Natural killer cell (primary cell): ENCODE measurements at places on chromosomes 2 and 18. TPM values are rescaled to one million over a fixed set of nuclear protein-coding genes. Genes with fewer than 3 reads are reported as not detected.

DNA sequence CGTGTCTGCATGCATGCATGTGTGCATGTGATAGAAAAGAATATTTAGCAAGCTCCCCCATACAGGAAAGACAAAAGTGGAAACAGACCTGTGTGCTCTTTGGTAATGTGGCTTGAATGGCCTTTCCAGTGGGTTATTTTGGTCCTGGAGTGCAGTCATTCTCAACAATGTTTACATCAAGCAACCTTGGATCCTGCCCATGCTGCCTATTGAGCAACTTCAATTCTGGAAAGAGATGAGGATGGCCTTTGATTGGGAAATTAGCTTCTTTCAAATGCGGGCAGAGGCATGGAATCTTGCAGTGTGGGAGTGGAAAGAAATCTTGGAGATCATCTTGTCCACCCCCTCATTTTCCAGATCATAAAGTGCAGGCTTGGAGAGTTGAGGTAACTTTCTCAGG, 87.2 kb upstream of the SMAD2 start:
- no peak overlapping the region for H3K4me3 ChIP-seq
- H3K4me1 ChIP-seq = peaks cover 13% of the 10 kb centered on the region
- no peak for DNase-seq
- no peaks in the 10 kb centered on the region for H3K27me3 ChIP-seq
- H3K27ac ChIP-seq = no peak overlapping the region

- no peak overlapping the region for H3K27ac ChIP-seq
- no peak for DNase-seq
- no peaks in the 10 kb centered on the region for H3K4me1 ChIP-seq
- no peaks in the 10 kb centered on the region for H3K36me3 ChIP-seq
- no peaks in the 10 kb centered on the region for H3K27me3 ChIP-seq
These were observed 270.6 kb downstream of the SOCS6 start for GRCh38 chr18:70559446-70559845.

GRCh38 chr2:197950006-197950405, 145.6 kb downstream of the PLCL1 start:
- H3K27ac ChIP-seq = no peak overlapping the region
- no peak overlapping the region for H3K4me3 ChIP-seq
- no peaks in the 10 kb centered on the region for H3K4me1 ChIP-seq
- H3K27me3 ChIP-seq = no peaks in the 10 kb centered on the region

- no peak overlapping the region for H3K4me3 ChIP-seq
- H3K27ac ChIP-seq = no peak overlapping the region
- no peaks in the 10 kb centered on the region for H3K4me1 ChIP-seq
- H3K27me3 ChIP-seq = no peaks in the 10 kb centered on the region
- DNase-seq = no peak
These were observed 35.3 kb downstream of the MYOM1 start for GRCh38 chr18:3184275-3184963.

XDH gene
- total RNA-seq = not detected

- H3K27ac ChIP-seq = no peak overlapping the region
- peaks cover 32% of the 10 kb centered on the region for H3K4me1 ChIP-seq
- DNase-seq = no peak
- no peaks in the 10 kb centered on the region for H3K36me3 ChIP-seq
- H3K4me3 ChIP-seq = no peak overlapping the region
- H3K27me3 ChIP-seq = no peaks in the 10 kb centered on the region
These were observed 48.8 kb downstream of the HAUS1 start for GRCh38 chr18:46152808-46153617.

MAP3K19 gene
- total RNA-seq = not detected

C1GALT1C1L gene
- total RNA-seq = not detected

CXCR1 gene
- total RNA-seq = 19.2 TPM

DNA sequence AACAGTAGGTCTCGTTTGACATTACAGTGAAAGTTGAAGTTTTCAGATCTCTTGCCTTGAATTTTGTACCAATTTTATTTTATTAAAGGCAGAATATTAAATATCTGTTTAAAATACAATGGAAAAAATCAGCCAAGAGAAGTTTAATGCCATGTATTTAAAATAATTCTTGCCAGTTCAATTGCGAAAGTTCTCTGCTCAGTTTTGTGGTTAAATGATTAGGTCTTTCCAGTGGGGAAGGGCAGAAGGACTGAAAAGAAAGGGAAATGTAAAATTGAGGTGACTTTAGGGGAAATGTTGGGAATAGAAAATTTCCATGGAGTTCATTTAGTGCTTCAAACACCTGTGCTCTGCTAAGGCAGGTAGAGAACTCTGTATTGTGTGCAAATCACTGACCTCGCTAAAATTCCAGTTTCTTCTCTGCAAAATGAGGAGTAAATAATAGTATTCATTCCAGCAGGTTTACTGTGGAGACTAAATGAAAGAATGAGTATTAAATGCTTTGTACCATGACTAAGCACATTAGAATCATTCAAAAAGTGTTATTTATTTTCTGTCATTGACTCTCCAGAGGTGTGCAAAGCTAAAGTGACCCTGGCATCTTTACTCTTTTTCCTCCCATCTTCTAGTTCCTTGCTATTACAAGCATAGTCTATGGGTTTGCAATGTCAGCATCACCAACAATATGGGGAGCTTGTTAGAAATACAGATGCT, 74.4 kb downstream of the KIAA1328 start:
- H3K36me3 ChIP-seq = no peaks in the 10 kb centered on the region
- H3K4me1 ChIP-seq = no peaks in the 10 kb centered on the region
- no peak overlapping the region for H3K4me3 ChIP-seq
- H3K27ac ChIP-seq = no peak overlapping the region
- DNase-seq = no peak

GRCh38 chr18:78984941-78985784, 5.5 kb downstream of the SALL3 start:
- H3K36me3 ChIP-seq = no peaks in the 10 kb centered on the region
- H3K27ac ChIP-seq = no peak overlapping the region
- no peak for DNase-seq
- peaks cover 3% of the 10 kb centered on the region for H3K4me1 ChIP-seq
- peaks cover 53% of the 10 kb centered on the region for H3K27me3 ChIP-seq

GRCh38 chr2:240433973-240434727, 1.3 kb upstream of the GPC1 start:
- H3K27me3 ChIP-seq = peaks cover 21% of the 10 kb centered on the region
- H3K27ac ChIP-seq = no peak overlapping the region
- H3K36me3 ChIP-seq = no peaks in the 10 kb centered on the region
- no peak for DNase-seq
- H3K4me3 ChIP-seq = peak overlapping the region; percentile 24
- H3K4me1 ChIP-seq = peaks cover 17% of the 10 kb centered on the region

DNA sequence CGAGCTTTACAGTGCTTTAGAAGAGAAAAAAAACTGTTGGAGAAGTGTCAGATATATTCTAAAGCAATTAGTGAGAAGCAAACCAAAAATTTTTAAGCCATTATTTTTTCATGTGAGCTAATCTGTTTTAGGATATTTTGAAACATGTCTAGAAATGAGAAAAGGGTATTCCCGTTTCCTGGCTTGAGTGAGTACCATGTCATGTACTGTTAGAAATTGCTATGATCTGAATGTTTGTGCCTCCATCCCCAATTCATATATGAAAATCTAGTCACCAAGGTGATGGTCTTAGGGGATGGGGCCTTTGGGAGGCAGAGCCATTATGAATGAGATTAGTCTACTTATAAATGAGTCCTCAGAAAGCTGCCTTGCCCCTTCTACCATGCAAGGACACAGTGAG, 493.3 kb upstream of the GCFC2 start:
- DNase-seq = no peak
- H3K27me3 ChIP-seq = no peaks in the 10 kb centered on the region
- no peak overlapping the region for H3K4me3 ChIP-seq
- H3K36me3 ChIP-seq = no peaks in the 10 kb centered on the region
- no peak overlapping the region for H3K27ac ChIP-seq
- H3K4me1 ChIP-seq = no peaks in the 10 kb centered on the region

GRCh38 chr2:210157526-210157925, 13.7 kb downstream of the KANSL1L start:
- no peaks in the 10 kb centered on the region for H3K36me3 ChIP-seq
- H3K27me3 ChIP-seq = no peaks in the 10 kb centered on the region
- H3K27ac ChIP-seq = no peak overlapping the region
- H3K4me3 ChIP-seq = no peak overlapping the region
- H3K4me1 ChIP-seq = no peaks in the 10 kb centered on the region

DNA sequence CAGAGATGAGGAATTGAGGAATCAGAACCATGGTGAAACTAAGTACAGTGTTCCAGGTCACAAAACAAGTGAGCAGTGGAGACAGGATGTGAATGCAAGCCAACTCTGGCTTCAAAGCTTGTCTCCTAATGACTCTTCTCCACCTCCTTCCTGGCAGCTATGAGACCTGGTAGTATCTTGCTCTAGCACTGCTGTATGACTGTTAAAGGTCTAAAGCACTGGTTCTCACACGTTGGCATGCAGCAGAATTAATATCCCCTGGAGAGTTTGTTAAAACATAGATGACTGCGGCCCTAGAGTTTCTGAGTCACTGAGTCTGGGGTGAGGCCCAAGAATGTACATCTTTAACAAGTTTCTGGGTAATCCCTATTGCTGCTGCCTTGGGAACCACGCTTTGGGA, 63.3 kb downstream of the SUCLG1 start:
- no peak overlapping the region for H3K27ac ChIP-seq
- DNase-seq = no peak
- no peak overlapping the region for H3K4me3 ChIP-seq
- no peaks in the 10 kb centered on the region for H3K4me1 ChIP-seq
- no peaks in the 10 kb centered on the region for H3K36me3 ChIP-seq
- H3K27me3 ChIP-seq = no peaks in the 10 kb centered on the region

- DNase-seq = no peak
- H3K4me1 ChIP-seq = no peaks in the 10 kb centered on the region
- no peaks in the 10 kb centered on the region for H3K27me3 ChIP-seq
These were observed 335.3 kb downstream of the ZNF521 start for GRCh38 chr18:25016666-25017065.

DNA sequence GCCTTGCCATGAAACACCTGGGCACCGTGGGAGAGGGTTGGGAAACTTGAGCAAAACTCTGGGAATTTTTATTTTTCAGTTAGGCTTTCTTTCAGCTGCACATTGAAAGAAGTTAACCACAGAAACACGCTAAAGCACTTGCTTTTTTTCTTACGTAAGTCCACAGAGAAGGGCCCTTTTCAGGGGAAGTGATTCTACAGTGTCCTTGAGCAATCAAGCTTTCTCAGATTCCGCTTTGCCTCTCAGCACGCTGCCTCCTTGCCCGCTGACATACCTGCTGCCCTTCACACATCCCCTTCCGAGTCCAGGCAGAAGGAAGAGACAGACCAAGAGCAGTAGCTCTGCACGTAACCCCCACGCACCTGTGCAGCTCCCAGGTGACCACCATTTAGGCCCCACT, 135.5 kb upstream of the MYT1L start:
- no peaks in the 10 kb centered on the region for H3K27me3 ChIP-seq
- H3K27ac ChIP-seq = no peak overlapping the region
- H3K4me3 ChIP-seq = no peak overlapping the region
- no peak for DNase-seq

ALK gene
- total RNA-seq = not detected

DNA sequence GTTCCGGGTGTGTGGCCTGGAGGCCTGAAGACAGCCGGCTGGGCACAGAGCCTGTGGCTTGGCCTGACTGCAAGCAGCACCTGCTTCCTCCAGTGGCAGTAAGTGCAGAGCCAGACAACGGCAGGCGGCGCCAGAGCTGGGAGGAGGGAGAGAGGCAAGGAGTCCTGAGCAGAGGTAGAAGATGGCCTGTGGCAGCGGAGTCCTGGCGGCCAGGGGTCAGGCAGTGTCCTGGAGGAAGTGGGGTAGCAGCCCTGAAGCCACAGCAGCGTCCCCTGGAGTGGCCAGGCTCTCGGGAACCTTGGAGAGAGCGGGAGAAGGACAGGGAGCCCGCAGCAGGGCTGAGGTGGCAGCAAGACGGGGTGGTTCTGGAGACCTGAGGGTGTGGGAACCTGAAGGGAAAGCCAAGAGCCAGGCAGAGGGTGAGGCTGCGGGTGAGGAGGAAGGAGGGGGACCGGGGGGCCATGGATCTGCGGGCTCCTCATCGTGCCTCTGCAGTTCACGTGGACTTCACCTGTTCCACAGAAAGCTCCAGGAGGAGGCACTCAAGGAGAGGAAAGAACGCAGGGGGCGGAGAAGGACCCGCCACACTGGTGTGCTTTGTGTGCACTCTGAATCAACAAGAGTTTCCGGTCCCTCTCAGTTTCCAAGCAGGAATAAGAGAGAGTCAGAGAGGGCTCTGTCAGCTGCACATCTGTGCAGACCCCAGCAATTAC, 85.9 kb downstream of the USP40 start:
- no peaks in the 10 kb centered on the region for H3K4me1 ChIP-seq
- H3K4me3 ChIP-seq = no peak overlapping the region
- H3K36me3 ChIP-seq = peaks cover 21% of the 10 kb centered on the region

DNA sequence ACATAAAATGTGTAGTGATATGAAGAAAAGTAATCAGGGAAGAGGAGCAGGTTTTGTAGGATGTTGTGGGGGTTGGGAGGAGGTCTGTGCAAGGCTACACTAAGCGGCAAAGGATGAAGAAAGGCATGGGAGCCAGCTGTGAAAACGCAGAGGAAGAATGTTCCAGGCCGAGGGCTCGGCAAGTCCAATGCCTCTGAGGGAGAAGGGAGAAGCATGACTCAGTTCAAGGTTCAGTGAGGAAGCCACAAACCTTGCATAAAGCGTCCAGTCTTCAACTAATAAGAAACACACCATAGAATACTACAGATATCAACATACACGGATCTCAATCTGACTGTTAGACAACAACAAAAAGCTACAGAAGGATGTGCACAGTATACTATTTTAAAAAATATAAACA, 16.2 kb downstream of the EPB41L3 start:
- H3K36me3 ChIP-seq = no peaks in the 10 kb centered on the region
- H3K4me3 ChIP-seq = no peak overlapping the region
- DNase-seq = no peak
- H3K27me3 ChIP-seq = no peaks in the 10 kb centered on the region
- no peak overlapping the region for H3K27ac ChIP-seq

DNA sequence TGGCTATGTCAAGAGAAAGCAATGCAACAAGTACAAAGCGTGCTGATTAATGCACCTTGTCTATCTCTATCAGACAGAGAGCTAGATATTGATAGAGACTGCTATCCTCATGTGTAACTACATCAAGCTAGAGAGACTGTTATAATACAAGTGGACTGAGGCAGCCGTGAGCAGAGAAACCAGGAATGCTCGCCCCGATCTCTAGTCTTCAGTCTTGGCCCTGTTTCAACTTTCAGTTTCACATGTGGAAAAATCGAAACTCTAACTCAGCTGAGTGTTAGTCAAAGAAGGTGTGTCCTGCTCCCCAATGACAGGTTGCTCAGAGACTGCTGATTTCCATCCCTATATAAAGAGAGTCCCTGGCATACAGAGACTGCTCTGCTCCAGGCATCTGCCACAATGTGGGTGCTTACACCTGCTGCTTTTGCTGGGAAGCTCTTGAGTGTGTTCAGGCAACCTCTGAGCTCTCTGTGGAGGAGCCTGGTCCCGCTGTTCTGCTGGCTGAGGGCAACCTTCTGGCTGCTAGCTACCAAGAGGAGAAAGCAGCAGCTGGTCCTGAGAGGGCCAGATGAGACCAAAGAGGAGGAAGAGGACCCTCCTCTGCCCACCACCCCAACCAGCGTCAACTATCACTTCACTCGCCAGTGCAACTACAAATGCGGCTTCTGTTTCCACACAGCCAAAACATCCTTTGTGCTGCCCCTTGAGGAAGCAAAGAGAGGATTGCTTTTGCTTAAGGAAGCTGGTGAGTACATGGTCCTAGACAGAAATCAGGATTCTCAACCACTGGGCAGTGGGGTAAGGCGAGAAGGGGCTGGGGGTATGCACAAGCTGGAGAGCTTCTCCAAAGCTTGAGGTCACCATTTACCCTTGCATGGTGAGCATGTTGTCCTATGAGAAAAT, at the start of gene RSAD2:
Gene RSAD2 (plus strand): TSS at position 376 of the 903 bp plus-strand sequence. CDS start 24 bp downstream, at position 400.
- H3K27me3 ChIP-seq = no peaks in the 10 kb centered on the region
- peaks cover 17% of the 10 kb centered on the region for H3K4me1 ChIP-seq
- H3K27ac ChIP-seq = peak within 1 kb of the TSS; percentile 36

- H3K4me1 ChIP-seq = no peaks in the 10 kb centered on the region
- H3K4me3 ChIP-seq = no peak overlapping the region
- no peaks in the 10 kb centered on the region for H3K27me3 ChIP-seq
These were observed 87.0 kb upstream of the SPATS2L start for GRCh38 chr2:200219309-200220113.
